ENCODE measurements at places on chromosomes 16 and 17. TPM values are rescaled to one million over a fixed set of nuclear protein-coding genes. Genes with fewer than 3 reads are reported as not detected.

GRCh38 chr16:13083681-13084080 is 182.3 kb downstream of the SHISA9 start:
- H3K27me3 ChIP-seq: no peaks in the 10 kb centered on the region
- no peaks in the 10 kb centered on the region for H3K36me3 ChIP-seq
- no peak overlapping the region for H3K27ac ChIP-seq
- no peak for DNase-seq
- no peak overlapping the region for H3K4me3 ChIP-seq

GRCh38 chr17:81460856-81461460 is 51.6 kb downstream of the ACTG1 start:
- H3K4me1 ChIP-seq: peaks cover 11% of the 10 kb centered on the region
- H3K4me3 ChIP-seq: no peak overlapping the region
- no peak overlapping the region for H3K27ac ChIP-seq
- no peaks in the 10 kb centered on the region for H3K36me3 ChIP-seq

Gene RGS11
- 0.96 TPM for total RNA-seq

- H3K4me1 ChIP-seq: no peaks in the 10 kb centered on the region
- DNase-seq: no peak
- no peak overlapping the region for H3K4me3 ChIP-seq
- no peaks in the 10 kb centered on the region for H3K27me3 ChIP-seq
- no peaks in the 10 kb centered on the region for H3K36me3 ChIP-seq
These were observed 10.1 kb upstream of the TMEM208 start for GRCh38 chr16:67216612-67217490.

Gene CRAMP1
- total RNA-seq: 19.5 TPM

- H3K27me3 ChIP-seq: peaks cover 44% of the 10 kb centered on the region
- no peak overlapping the region for H3K4me3 ChIP-seq
- H3K27ac ChIP-seq: no peak overlapping the region
- peaks cover 37% of the 10 kb centered on the region for H3K4me1 ChIP-seq
These were observed 82.8 kb downstream of the TBC1D16 start for GRCh38 chr17:79952901-79953300.

DNA sequence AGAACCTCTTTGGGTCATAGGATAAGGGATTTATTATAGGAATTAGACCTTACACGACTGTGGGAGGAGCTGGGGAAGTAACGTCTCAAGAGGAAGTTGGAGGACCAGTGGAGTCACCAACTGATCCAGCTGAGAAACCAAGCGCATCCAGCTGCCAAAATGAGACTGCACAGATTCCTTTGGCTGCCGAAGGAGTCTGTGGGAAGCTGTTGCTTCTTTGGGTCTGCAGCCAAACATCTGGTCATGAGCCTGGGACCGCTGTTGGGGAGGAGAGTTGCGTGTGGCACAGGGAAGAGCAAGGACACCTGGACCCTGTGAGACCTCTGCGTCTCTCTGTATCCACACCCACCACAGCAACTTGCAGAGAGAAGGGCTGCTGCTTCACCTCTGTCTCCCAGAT is 2.4 kb upstream of the NACA2 start:
- no peak overlapping the region for H3K27ac ChIP-seq
- H3K27me3 ChIP-seq: no peaks in the 10 kb centered on the region
- no peak for DNase-seq
- H3K36me3 ChIP-seq: no peaks in the 10 kb centered on the region

DNA sequence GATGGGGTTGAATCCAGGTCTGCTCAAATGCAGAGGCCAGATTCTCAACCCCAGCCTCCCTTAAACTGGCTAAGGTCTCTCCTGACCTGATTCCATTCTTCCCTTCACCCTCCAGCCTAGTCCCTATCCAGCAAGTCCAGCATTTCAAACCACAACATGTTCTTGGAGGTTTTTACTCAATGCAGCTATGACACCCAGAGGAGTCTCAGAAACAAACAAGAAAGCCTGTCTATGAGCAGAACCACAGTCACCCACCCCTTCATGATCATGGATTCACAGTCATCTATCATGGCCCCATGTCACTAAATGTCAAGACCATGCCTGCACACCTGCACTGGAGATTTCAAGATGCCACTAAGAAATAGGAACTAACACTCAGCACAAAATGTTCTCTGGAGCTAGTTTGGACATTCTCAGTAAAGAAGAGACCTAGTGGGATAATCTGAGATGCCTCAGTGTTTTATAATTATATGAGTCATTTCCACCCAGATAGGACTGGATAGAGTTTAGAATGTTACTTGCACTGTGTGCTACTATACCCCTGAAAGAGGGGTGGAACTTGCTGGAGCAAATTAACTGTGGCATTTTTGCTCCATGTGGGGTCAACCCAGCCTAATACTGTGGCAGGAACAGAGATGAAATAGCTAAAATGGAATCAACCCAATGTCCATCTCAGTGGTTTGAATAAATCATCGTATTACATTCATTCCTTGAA is 9.5 kb upstream of the METTL22 start:
- no peaks in the 10 kb centered on the region for H3K4me1 ChIP-seq
- no peak for DNase-seq
- H3K27ac ChIP-seq: no peak overlapping the region
- no peaks in the 10 kb centered on the region for H3K27me3 ChIP-seq
- H3K36me3 ChIP-seq: no peaks in the 10 kb centered on the region

GRCh38 chr17:69961501-69962145 is 113.4 kb upstream of the KCNJ16 start:
- no peak overlapping the region for H3K4me3 ChIP-seq
- peaks cover 7% of the 10 kb centered on the region for H3K4me1 ChIP-seq
- peak; percentile 23 for DNase-seq

DNA sequence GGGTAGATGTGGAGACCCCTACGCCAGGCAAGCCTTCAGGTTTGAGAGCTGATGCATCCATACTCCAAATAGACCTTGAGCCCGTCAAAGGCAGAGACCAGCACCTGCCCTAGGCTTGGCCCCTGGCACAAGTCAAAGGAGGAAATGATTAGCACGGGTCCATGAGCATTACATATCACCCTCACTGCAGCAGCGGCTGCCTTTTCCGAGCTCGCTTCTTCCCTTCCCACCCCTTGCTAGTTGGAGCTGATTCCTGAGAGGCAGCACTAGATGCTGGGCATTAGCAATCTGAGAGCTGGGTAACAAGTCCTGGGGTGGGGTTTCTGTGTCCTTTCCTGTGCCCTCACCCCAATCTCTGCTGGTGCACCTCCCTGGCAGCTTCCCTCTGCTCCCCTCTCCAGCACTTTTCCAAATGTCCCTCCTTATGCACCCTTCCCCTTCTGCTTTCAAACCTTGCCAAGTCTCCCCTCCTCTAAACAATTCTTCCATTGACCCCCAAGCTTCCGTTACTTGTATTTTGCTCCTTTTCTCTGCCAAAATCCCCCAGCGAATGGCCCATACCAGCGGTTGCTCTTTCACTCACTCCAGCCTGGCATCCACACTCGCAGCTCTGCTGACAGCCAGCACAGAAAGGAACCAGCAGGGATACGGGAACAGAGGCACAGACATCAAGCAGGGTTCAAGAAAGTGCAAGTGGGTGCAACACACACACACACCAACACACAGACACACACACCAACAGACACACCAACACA is 3.0 kb downstream of the CDRT4 start:
- peaks cover 3% of the 10 kb centered on the region for H3K4me1 ChIP-seq
- H3K27me3 ChIP-seq: no peaks in the 10 kb centered on the region
- no peak for DNase-seq
- H3K36me3 ChIP-seq: no peaks in the 10 kb centered on the region
- no peak overlapping the region for H3K4me3 ChIP-seq
- H3K27ac ChIP-seq: no peak overlapping the region

Gene ABCA10
- 0.21 TPM for total RNA-seq

Data from neural progenitor cell (in vitro differentiated cells).